ENCODE measurements at places on chromosomes 5 and 9.
A peak's percentile ranks its signal among the peaks of the same experiment; 100 is the strongest.

DNA sequence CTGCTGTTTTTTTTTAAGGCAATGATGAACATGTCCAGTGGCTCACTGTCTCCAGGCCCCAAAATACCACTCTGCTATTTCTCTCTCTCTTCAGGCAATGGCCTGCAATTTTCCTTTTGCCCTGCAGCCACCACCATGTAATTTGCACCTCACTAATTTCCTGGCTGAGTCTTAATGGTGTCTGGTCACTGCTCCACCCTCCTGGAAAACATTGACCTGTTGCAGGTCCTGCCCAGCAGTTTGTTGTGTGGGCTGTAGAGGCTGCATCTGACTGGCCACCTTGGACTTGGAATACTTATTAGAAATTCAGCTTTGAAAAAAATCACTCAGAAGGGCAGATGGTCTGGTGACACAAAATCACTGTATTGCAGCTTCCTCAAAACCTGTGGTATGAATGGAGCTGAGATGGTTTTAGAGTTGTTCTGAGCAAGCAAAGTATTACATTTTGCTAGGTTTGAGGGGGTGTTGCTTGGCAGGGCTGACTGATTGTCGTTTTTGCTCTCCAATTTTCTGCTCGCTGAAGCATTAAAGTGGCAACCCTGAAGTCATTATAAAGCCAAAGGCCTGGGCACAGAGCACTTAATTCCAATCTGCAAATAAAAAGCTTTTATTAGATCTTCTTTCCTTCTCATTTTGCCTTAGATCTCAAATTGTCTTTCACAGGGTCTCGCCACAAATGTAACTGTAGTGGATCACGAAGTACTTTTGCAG lies 134.8 kb downstream of the TMEM174 start:
- DNase-seq, result no peak

DNA sequence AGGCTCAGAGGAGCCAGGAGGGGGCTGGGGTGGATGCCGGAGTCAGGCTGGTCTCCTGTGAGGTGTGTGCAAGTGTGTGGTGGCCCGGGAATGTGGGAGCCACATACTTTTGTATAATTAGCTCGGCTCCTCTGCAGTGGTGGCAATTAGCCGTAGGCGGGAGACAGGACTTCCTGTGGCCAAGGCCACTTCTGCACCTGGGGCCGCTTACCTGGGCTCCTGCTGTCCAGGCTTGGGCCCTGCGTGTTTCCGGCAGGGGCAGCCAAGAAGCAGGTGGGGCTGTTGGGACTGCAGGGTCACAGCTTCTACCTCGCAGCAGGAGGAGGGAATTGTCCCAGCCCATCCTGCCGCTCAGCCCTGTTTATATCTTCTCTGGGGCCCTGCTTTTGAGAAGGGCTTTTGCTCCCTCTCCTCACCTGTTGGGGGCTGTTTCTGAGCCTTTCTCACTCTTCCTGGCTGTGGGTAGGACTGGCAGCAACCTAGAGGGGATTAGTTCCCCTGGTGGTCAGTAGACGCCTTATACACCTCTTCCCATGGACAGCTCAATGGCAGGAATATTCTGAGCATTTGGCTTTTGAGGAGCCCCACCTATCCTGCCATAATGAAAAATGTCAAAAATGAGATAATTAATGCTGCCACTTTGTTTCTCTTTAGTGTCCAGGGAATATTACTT lies 145.4 kb upstream of the PITX1 start:
- no peak for DNase-seq

DNA sequence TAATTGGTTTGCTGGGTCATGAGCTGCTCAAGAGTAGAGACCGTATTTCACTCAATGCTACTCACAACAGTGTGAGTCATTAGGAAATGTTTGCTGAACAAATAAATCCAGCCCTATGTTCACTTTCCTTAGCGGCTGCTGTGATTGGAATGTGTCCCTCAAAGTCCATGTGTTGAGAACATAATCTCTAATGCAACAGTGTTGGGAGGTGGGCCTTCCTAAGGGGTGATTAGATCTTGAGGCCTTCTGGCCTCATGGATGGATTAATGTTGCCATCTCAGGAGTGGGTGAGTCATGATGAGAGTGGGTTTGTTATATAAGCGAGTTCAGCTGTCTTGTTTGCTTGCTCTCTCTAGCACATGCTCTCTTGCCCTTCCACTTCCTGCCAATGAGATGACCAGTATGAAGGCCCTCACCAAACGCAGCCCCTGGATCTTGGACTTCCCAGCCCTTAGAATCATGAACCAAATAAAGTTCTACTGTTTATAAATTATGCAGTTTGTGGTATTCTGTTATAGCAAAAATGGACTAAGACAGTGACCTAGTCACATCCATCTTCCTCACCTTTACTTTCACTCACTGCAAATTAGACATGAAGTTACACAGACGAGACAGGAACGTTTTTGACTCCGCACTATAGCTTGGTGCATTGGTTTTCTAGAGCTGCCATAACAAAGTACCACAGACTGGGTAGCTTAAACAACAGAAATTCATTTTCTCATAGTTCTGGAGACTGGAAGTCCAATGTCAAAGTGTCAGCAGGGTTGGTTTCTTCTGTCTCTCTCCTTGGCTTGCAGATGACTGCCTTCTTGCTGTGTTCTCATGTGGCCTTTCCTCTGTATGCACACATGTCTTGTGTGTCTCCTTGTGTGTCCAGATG lies 50.9 kb upstream of the FAM169A start:
- no peak for DNase-seq

- peak; percentile 57 for DNase-seq
These were observed 6.3 kb upstream of the MED7 start for GRCh38 chr5:157148734-157149615.

DNA sequence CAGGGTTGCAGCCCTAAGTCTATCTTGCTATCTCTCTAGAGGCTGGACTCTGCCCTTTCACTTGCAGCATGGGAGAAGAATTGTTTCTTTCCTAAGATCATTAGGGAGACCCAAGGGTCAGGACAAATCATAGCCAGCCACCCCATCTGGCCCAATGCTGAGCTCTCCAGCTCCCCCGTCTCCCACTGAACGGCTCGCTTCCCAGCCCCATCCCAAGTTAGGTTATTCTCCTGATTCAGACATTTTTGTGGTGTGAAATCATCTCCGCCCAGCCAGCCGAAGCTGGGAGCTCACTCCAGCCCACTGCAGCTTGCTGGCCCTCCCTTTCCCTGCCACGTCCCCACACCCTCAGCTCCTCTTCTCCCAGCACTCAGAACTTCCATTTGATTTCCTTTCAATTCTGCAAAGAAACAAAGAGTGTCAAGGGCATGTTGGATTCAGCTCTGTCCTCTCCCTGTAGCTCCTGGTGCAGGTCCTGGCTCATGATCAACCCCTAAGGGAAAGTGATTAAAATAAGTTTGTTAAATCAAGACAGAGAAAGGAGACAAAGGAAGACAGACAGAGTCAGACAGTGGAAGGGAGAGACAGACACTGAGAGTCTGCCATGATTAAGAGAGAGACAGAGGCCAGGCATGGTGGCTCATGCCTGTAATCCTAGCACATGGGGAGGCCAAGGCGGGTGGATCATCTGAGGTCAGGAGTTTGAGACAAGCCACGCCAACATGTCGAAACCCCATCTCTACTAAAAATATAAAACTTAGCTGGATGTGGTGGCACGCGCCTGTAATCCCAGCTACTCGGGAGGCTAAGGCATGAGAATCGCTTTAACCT lies 12.6 kb upstream of the SPARC start:
- no peak for DNase-seq

- DNase-seq, result no peak
These were observed 140.1 kb downstream of the CEMIP2 start for GRCh38 chr9:71628247-71628646.

DNA sequence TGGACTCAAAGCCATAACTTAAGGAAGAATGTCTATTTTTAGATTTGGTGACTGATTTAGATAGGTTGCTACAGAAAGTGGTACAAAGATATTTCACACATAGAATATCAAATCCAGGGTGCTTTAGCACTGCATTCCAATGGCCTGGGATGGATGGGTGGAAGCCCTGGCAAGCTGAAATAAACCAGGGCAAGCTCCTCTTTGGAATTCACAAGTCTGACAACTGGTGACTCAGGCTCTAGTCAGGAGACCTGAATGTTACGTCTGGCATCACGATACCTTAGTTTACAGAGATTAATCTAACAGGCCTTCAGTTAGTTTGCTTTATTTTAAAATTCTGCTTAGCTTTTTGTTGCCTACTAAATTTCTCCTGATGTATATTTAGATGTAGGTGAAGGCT lies 144.0 kb downstream of the TMC1 start:
- no peak for DNase-seq
